ENCODE measurements at places on chromosomes 11 and 22.

DNA sequence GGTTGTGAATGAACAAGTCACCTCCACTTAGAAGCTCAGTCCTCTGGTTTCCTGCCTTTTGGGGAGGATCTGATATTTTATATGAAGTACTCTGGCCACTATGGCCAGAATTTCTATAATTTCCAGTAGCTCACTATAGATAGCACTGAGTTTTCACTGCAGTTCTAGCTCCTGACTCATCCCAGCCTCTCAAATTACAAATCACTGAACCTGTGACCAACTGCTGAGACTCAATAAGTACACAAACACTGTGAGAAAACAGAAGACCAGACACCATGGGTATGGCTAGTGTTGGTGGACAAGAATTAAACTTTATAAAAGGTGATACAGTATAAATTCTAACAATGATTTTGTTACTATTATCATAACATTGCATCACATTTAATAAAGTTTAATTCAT, 47.1 kb upstream of the UCP3 start:
- no peak for DNase-seq

GRCh38 chr11:44205352-44205751, 104.6 kb downstream of the ALX4 start:
- no peak for DNase-seq

- DNase-seq = no peak
Measured at GRCh38 chr11:96361778-96362177, 18.8 kb upstream of the MAML2 start.

DNA sequence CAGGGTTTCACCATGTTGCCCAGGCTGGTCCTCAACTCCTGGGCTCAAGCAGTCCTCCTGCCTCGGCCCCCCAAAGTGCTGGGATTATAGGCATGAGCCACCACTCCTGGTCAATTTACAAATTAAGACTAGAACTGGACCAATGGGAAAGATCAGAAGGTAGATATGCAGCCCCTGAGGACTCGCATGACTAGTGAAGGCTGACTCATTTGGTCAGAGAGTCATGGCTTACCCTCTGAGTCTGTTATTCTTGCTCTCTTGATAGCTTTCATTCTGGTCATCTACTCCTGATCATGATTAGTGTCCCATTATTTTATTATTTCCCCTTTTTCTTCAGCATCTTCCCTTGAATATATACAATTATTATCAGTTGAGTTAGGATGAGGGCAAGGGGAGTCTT, 2.7 kb upstream of the LDHAL6A start:
- DNase-seq = peak; percentile 46

GRCh38 chr11:14687456-14687855, 43.9 kb downstream of the PDE3B start:
- no peak for DNase-seq

DNA sequence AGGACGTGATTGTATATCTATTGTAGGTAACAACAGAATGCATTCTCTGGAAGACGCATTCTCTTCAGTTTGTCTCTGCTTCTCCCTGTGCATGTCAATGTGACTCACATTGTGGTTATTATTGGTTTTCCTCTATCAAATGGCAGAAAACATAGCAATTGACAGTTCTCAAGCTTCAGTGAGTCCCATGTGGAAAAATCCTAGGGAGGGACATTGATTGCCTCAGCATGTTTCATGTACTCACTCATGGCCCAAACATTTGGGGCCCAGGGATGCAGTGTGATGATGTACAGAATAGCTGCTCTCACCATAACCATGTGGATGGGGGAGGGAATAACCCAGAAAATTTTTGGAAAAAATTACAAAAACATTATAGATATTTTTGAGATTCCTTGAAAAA, 9.3 kb upstream of the ARL14EP start:
- no peak for DNase-seq

- no peak for DNase-seq
Measured at GRCh38 chr11:69828276-69828970, 9.2 kb upstream of the FGF3 start.

DNA sequence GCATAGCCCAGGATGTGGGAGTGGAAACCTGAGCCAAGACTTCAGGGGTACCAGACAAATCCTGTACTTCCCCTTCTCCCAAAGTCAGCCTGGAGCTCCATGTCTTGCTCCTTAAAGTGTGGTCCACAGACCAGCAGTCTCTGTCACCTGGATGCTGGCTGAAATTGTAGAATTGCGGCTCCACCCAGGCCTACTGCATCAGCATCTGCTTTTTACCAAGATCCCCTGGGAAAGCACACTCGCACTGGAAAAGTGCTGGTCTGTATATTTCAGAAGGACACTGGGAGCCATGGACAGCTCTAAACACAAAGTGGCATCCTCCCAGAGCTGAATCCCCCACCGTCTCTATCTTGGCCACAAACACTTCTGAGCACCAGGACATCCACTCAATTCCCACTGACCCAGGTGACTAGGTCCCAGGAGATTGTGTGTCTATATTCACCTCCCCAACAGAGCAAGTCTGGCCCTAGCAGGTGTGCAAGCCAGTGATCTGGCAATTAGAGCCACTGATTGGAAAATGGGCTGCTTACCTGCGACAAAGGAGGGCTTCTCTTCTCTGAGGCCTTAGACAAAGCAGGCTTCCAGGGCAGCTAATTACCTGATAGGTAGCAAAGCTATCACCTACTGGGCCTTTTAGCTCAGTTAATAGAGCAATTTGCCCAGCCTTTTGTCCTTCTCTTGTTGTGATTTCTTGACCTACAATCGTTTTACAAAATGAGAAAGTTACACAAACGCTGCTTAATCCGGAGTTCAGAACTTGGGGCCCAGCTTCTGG, 443.3 kb downstream of the MN1 start:
- no peak for DNase-seq

DNA sequence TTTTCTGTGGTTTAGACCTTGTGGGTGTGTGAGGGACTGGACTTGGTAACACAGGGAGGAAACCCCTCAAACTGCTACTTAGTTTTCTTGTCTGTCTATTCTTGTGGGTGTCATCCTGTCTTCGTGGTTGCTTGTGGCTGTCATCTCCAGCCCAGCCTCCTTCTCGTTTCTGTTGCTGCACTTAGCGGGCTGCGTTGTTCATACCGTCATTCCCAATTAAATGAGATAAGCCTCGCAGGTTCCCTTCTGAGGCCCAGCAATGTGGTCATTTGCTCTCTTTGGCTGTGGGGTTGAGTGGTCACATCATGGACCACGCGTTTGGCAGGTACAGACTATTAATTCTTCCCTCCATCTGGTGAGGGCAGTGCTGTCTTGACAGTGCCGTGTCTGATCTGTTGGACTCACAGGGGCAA, 18.8 kb downstream of the PANX1 start:
- DNase-seq = no peak

- DNase-seq = no peak
Measured at GRCh38 chr11:67370351-67371076, 2.9 kb downstream of the CLCF1 start.

DNA sequence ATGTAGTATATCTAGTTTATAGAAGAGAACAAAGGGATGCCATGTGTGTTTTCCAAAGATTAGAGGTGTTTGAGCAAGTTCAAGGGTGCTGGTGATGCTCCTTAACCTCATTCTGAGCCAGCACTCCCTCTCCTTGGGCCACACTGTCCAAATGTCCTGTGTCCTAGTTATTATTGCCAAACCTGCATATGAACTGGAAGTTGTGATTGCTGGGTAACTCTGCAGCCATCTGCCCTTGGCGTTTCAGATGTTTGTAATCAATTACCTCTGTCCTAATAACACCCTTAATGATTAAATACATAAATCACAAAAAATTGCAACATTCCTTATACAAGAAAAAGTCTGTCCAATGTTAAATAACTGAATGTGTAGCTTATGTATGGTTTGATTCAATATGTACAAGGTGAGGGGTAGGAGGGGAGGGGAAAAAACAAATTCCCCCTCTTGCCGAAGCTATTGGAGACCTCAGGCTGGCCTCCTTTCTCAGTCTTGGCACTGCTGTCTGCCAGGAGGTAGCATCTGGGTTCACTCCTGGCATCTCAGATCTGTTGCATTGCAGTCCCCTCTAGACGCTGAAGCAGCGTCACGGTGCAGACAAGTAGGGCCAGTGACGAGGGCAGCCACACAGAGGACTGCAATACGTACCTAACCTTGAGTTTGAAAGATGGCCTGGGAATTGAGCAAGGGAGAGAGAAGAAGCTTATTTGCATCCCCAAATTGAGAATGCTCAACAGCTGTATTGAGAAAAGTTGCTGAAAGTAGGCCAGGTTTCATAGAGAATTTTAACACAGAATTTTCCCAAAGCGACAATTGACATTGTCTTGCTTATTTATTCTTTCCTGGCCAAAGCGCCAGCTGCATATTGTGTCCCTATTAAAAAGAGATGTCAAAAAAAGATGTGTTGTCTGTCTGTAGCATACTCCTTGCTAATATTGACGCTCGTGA, 89.6 kb upstream of the ARHGAP32 start:
- DNase-seq = no peak

DNA sequence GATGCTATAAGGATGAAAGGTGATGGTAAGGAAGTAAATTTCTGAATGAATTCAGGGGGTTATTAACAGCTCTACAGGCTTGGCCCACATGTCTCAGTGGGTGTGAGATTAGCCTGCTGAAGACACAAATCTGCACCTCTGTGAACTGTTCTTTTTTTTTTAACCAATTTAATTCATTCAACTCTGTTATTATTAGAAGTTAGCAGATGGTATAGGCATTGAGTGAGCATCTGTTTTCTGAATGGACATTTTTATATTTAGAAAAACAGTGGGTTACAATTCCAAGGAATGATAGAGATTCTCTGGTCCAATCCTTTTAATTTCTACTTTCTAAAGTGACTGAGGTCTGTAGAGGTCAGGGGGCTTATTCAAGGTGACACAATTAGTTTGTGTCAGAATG, 122.0 kb upstream of the SORL1-AS1 start:
- no peak for DNase-seq

Measured in A172 (cell line).